ENCODE measurements at places on chromosomes 2 and 18.

- no peak for DNase-seq
Observed at GRCh38 chr18:32446780-32447179, 23.9 kb downstream of the GAREM1 start.

DNA sequence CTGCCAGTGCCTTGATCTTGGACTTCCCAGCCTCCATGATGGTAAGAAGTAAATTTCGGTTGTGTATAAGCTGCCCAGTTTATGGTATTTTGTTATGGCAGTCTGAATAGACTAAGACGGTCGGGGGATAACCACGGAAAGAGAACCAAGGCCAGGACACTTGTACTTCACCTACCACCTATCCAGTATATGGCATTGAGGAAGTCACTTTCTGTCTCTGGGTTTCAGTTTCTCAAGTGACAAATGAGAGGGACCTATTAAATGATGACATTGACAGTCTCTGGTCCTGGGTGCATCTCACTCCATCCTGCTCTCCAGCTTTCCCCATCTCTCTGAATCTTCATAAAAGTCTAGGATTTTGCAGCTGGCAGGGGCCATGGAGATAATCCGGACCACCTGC, 183.8 kb upstream of the MSH6 start:
- DNase-seq = no peak

DNA sequence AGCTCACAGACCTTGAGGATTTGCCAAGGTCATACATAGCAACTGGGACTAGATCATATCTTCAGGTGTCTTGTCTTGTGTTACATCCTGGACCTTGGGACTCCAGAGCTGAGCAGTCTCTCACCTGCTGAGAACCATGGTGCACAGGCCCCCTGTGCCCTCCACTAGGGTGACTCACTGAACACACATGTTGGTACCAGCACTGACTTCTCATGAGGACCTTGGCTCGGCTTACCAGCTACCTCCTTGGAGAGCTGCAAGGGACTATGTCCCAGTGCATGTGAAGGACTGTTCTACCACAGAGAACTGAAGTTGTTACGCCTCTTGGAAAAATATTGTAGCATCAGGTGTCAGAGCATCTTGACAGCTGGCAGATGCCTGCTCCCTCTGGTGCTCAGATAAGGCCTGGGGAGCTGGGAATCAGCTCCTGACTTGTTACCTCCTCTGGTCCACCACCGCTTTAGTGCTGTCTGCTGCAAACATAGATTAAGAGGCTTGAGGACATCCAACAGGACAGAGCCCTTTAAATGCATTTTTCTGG, 72.1 kb downstream of the WDSUB1 start:
- no peak for DNase-seq

DNA sequence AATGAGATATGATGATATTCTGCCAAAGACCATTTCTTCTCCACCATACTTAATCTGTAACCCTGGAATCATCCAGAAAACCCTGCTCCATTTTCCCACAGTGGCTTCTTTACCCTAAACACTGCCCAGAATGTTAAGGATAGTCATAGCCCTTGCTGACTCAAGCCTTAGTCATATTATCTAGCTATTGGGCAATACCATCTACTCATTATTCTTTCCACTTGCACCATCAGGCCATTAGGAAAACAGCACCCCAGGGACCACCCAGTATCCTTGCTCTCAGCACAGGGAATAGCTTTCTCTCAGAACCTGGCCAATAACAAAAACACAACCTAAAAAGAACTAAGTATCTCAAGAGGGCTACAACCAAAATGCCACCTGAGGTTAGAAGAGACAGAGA, 445.7 kb upstream of the SLC14A2 start:
- DNase-seq = no peak

DNA sequence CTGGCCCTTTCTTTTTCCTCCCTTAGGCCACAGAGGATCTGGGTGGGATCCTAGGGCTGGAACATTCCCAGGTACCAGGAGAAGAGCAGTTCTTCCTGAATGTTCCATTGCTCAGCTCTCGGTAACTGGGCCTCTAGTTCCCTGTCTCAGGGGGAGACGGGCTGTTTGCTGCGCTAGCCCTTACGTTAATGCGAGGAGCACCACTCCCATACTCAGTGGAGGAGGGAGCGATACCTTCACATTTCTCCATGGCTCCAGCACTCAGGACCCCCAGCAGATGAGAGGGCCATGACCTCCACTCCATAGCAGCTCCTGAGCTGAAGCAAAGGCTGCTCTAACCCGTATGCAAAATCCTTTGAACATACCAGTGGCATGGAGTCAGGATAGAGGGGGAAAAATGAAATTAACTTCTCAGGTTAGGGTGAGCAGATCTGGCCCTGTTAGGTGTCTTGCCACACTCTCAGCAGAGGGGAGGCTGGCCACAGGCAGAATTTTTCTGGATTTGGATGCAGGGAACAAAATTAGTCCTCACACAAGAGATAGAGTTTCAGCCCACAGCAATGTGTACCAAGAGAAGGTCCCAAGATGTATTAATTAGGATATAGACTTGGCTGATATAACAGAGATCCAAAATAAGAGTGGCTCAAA, 206.7 kb downstream of the ZFP36L2 start:
- no peak for DNase-seq

DNA sequence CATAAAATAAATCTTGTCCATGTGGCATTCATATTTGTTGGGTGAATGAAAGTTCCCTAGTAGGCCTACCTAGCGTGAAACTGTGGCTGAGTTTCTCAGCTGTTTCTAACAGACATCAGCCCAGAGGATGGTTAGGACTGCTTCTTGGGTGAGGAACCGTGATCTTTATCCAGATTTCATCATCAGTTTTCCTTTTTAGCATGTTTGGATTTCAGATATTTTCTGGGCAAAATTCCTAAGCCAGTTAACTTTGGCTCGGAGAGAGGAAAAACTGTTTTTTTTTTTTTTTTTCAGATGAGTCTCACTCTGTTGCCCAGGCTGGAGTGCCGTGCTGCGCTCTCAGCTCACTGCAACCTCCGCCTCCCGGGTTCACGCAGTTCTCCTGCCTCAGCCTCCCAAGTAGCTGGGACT, 53.5 kb downstream of the DGKD start:
- DNase-seq = no peak

- DNase-seq = no peak
Observed at GRCh38 chr18:80046961-80047541, 12.8 kb downstream of the RBFA start.

DNA sequence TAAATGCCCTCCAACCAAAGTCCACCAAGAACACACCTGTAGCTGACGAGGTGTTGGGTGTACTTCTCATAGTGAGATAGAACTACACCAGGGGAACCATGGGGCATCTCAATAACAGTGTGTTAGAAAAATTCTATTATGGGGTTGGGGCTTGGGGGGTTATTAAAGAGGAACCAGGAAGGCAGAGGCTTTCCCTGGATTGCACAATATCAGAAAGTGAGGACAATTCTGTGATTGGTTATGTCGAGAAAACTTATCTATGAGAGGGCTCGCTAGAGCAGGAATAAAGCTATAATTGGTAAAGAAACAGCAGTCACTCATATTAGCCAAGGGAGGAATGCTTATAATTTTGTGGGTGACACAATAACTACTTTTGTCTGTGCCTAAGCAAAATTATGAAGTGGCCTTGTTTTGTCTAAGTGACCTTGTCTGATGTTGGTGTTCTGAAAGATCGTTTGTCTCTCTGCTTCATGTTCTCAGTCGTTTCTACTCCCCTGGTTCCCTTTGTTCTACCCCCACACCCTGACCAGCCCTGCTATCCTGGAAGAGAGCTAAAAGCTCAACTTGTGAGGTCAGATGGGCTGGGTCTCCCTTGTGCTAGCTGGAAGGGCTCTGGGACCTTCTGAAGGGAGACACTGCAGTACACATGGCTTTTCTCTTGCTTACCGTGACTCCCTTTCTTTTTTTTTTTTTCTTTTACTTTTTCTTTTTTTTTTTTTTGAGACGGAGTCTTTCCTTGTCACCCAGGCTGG, 21.6 kb upstream of the INO80C start:
- no peak for DNase-seq

GRCh38 chr2:144942516-144943256, 422.8 kb upstream of the ZEB2 start:
- no peak for DNase-seq

DNA sequence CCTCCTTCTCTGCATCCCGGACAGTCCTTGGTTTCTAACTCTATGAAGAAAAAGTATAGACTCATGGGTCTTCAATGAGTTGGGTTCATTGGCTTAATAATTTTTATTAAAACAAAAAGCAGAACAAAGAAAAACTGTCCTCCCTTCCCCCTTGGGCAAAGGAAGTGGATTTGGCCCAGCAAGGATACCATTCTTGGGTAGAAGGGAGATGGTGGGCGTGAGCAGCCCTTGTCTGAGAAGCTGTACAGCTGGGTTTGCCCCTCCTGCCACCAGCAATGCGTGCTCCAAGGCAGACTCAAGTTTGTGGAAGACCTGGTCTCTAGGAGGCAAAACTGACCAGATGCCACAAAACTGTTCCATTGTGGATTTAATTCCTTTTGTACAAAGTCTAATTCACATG, 12.7 kb downstream of the PCARE start:
- DNase-seq = no peak

GRCh38 chr2:237062585-237062984, 23.1 kb upstream of the COPS8 start:
- DNase-seq = no peak

- peak; percentile 30 for DNase-seq
Observed at GRCh38 chr2:70043252-70043875, 43.9 kb upstream of the PCBP1 start.

DNA sequence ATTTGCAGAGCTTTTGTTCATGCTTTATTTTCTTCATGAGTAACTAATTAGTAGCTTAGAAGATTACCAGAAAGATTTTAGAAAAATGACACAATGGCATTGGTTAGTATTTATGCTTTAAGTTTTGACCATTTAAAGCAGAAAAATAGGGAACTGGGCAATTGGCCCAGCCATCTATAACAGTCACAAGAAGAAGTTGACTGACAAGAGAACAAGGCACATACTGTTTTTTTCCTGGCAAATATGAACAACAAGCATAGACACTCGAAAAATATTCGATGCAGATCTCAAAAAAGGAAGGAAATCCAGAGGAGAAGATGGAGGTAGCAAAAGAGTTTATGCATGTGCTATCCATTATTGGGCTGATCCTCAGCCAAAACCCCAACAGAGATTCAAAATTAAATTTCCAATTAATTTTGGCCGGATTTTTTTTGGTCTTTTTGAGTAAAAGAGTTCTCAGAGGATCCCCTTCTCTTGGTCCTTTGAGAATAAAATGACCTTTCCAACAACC, 200.8 kb upstream of the SLC35G4 start:
- DNase-seq = no peak

- no peak for DNase-seq
Observed at GRCh38 chr2:212911011-212911410, 240.4 kb downstream of the IKZF2 start.

- no peak for DNase-seq
Observed at GRCh38 chr18:63895190-63895589, 7.7 kb downstream of the SERPINB2 start.

GRCh38 chr18:9665314-9665713, 42.8 kb upstream of the RAB31 start:
- no peak for DNase-seq

DNA sequence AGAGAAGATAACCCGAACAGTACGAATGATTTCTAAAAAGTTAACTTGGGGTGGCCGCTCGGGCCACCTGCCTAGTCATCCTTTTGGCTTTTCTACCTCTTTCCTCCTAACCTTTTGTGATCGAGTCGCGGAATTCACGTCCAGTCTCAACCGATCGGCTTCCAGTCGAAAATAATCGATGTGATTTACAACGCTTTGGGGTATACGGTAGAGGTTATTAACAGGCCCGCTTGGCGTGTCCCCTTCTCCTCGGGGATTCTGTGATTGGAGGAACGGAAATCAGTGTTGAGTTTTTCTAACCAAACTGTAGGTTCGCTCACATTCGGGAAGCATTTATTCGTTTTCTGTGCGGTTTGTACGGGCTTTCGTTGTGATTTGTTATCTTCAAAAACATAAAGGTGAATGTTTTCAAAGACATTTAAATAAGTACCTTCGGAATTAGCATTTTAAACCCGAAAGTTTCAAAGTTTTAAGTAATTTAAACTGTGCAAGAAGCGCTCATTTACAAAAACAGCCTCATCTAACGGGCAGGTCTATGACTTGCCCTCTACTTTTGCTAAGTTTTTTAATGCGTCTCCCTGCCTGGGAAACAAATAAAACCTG, 588 bp upstream of the FOXI3 start:
- no peak for DNase-seq

- no peak for DNase-seq
Observed at GRCh38 chr2:102193074-102193473, 6.3 kb downstream of the IL1RL2 start.

DNA sequence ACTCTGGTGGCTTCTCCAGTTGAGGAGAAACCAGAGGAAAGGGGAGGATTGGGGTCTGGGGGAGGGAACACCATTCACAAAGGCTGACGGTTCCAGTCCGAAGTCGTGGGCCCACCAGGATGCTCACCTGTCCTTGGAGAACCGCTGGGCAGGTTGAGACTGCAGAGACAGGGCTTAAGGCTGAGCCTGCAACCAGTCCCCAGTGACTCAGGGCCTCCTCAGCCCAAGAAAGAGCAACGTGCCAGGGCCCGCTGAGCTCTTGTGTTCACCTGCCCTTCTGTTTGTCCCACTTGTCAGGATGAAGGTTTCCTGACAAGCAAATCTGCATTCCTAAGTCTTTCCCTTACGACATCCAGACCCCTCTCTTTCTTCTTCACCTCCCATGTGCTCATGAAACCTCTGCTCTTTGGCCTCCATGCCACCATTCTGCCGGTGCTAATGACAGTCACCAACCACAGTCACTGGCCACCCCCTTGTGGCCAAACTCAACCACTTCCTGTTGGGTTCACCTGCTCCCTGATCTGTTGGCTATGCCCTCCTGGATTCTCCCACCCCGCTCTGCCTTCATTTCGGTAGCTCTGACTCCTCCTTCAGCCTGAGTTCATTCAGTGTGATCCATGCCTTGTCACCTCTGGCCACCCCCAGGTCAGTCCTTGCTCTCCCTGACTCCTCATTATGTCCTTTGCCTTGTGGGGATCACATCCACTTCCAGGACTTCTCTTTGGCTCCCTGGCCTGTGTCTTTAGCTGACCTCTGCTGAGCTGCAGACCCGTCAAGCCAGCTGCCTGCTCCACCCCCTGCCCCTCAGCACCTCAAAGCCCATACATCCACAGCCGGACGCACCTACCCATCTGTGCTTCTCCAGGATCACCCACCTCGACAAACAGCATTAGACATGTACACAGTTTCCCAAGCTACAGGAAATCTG, 17.6 kb downstream of the EMX1 start:
- no peak for DNase-seq

DNA sequence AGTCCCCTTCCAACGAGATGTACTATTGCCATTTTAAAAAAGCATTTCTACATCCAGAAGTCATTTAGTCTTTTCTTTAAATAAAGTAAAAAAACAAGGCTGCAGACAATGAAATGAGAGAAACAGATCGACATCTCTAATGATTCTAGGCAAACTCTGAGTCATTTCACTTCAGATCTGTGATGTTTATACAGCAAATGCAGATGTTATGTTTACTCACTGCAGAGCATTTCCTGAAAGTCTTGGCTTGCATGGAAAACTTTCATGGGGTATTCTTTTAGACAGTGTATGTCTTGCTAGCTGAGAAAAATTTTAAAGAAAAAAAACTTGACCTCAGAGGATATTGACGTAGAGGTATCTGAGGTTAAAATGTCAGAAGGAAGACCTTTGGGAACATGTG, 797.4 kb downstream of the CNTNAP5 start:
- DNase-seq = no peak

GRCh38 chr2:176178038-176178756, 10.3 kb upstream of the HOXD1 start:
- no peak for DNase-seq

Data from bone marrow (tissue), 2 donors.